NCI-H2171 treated with DMSO at 0.1 percent for 48 hours (cell line): ENCODE measurements at places on chromosomes 13 and 19.

DNA sequence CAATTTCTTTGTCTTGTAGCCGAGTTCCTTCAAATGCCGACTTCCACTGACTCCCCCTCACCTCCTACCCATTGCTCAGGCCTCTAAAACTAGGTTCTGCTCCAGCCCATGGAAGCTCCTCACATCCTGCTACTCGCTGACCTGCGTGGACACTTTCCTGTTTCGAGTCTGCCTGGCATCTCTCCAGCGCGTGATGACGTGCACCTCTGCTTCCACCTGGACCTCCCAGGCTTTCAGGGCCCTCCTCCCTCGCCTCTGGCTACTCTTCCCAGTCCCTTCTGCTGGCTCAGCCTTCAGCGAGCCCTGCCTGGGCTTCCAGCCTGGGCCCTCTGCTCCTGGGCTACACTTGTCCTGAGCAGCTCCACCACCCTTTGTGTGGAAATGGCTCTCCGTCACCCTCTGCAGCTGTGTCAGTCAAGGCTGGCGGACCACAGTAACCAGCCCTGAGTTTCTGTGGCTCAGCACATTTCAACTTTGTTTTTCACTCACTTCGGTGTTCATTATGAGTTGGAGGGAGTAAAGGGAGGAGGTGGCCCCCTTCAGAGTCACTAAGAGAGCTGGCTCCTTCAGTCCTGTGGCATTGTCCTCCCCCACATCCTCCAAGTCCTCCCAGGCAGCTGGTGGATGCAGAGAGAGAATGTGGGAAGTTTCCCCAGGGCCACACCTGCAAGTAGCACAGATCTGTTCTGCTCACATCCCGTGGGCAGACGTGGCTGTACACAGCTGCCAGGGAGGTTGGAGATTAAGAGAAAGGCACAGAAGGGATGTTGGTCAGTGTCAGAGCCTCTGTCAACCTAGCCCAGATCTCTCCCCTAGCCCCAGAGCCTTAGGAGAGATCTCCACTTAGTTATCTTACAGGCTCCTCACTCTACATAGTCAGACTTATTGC, 49.4 kb downstream of the SERP2 start:
- DNase-seq = no peak

DNA sequence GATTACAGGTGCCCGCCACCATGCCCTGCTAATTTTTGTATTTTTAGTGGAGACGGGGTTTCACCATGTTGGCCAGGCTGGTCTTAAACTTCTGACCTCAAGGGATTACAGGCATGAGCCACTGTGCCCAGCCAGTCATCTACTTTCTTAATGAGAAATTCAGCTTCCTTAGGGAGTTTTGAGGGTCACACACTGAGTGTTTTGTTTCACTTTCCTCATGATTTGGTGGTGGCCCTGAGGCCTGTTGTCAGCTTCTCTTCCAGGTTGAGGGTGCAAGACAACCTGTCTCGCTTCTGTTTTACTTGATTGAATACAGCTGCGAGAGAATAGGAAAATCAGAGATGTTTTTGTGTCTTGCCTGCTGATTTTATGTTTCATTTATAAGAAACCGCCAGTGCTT, 9.9 kb downstream of the FRY start:
- no peak for DNase-seq

DNA sequence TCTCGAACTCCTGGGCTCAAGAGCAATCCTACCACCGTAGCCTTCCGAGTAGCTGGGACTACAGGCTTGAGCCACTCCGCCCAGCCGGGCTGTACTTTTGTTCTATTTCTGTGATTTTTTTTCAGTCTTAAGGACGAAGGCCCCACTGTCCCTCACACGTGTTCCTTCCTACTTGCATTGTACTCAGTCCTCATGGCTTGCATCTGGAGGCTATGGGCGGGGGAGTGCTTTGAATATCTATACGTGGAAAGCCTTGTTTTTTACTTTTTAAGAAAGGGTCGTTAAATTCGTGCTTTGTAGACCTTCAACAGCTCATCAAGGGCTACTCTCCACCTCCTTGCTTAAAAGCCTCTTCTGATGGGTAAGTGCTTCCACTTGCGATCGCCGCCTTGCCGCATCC, 36.8 kb downstream of the NLRP12 start:
- no peak for DNase-seq

- DNase-seq = peak; percentile 1
Observed at GRCh38 chr19:51783372-51783771, 11.6 kb upstream of the FPR3 start.

- DNase-seq = no peak
Observed at GRCh38 chr19:55857149-55857548, 20.8 kb downstream of the NLRP4 start.

- DNase-seq = no peak
Observed at GRCh38 chr19:53101518-53101917, 1.7 kb downstream of the ZNF160 start.

DNA sequence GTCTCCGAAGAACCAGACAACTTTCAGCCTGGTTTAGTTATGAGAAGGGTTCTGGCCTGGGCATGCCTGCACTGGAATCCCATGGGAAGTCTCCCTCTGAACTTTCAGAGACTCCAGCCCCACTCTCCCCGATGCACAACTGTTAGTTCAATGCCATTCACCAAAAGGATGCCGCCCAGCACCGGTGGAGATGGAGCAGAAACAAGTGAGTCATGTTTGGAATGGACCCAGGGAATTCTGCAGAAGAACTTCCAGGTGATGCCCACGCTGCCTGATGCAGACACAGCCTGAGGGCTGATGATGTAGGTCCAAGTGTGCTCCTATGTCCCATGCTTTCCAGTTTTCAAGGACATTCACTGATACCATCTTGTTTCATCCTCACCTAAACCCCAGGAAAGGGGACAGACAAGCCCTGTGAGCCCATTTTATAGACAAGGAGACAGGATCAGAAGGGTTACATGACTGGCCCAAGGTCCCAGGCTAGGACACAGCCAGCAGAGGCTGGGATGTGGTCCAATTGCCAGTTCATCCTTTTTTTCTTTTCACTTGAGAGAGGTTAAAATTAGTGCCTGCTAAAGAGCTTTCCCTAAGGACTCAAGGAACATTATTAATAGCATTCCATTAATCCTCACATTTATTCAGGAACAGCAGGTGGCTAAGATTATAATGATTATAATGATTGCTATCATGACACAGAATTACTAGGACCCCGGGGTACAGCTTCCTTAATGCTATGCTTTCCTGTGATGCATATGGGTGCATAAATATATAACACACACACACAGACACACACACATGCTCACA, 39.5 kb downstream of the SIAH3 start:
- no peak for DNase-seq

DNA sequence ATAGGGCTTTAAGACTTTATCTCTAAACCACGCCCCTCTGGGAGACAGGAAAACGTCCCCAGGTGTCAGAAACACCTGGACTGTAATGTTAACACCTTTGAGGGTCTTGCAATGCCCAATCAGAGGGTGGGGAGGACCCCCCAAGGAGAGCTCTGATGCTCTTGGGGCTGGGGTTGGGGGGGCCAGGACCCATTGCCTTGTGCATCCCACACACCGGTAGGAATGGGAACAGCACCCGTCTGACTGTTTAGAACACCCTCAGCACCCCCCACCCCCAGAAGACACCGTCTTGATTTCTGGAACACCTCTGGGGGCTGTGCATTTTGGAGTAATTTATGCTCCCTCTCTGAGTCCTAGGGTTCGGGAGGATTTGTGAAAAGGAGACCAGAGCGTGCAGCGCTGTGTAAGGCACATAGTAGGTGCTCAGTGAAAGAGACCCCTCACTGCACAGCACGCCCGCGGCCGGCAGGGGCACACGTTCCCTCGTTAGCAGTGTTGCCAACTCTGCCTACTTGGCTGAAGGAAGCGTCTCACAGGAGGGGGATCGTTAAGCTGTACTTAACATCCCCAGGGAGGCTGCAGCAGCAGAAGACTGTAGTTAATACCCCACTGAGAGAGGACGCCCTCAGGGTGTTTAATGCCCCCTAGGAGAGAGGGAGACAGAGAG, 2.8 kb upstream of the ERFL start:
- peak; percentile 46 for DNase-seq

DNA sequence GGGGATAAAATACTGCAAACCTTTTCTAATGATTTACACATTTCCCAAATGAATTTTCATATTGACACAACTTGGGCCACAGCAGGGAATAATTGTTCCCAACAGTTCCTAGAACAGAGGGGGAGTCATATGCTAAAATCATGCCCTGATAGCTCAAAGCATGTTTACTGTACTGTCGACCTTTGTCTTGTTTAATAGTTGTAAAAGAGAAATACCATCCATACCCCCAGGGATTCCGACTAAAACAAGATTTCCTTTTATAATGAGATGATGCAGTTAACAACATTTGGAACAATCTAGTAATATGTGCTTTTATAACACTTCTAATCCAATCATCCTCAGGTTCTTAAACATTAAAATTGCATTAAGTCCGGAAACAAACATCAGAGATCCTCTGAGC, 759.7 kb downstream of the OLFM4 start:
- no peak for DNase-seq

DNA sequence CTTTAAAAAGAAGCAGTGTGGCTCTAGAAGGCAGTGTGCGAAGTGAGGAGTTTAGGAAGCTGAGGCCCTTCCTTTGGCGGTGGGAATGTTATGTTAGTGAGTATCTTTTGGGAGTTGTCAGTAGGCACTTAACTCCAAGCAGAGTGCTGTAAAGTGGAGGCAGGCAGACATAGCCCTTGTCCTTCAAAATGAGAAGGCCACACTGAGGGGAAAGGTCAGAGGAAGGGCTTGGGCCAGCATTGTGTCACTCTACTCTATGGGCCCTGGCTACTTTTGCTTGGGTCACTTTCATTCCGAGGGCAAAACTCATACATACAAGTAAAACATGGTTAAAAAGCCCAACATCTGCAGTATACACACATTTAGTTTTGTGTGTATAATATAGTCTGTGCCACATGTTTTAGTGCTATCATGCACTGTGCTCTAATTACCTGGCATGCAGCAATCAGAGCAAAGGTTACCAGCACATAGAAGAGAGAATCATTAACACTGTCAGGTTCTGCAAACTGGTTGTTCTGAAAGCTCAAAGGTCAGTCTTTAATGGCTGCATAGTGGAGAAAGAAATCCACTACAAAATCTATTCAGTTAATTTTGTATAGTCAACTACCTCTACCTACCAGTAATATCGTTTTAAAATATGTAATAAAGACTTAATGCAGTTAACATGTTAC, 64.4 kb downstream of the WASF3 start:
- no peak for DNase-seq

GRCh38 chr19:46748325-46749109, 2.3 kb upstream of the STRN4 start:
- DNase-seq = peak; percentile 23

DNA sequence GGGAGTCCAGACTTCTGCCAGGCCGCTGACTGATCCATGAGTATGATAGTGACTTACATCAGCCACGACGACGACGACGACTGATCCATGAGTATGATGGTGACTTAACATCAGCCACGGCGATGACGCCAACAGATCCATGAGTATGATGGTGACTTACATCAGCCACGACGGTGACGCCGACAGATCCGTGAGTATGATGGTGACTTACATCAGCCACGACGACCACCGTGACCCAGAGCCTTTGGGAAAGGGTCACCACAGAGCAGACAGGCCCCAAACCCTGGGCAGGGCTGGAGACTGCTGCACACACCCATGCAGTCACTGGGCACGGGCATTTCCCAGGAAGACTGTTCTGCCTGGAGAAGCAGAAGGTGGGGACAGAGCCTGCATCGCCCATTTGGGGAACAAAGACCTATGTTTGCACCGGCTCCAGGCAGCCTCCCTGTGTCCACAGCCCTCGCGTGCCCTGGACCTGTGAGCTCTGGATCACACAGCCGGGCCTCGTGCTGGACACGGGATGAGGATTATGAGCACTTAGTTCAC, 130.9 kb upstream of the SPACA7 start:
- no peak for DNase-seq

DNA sequence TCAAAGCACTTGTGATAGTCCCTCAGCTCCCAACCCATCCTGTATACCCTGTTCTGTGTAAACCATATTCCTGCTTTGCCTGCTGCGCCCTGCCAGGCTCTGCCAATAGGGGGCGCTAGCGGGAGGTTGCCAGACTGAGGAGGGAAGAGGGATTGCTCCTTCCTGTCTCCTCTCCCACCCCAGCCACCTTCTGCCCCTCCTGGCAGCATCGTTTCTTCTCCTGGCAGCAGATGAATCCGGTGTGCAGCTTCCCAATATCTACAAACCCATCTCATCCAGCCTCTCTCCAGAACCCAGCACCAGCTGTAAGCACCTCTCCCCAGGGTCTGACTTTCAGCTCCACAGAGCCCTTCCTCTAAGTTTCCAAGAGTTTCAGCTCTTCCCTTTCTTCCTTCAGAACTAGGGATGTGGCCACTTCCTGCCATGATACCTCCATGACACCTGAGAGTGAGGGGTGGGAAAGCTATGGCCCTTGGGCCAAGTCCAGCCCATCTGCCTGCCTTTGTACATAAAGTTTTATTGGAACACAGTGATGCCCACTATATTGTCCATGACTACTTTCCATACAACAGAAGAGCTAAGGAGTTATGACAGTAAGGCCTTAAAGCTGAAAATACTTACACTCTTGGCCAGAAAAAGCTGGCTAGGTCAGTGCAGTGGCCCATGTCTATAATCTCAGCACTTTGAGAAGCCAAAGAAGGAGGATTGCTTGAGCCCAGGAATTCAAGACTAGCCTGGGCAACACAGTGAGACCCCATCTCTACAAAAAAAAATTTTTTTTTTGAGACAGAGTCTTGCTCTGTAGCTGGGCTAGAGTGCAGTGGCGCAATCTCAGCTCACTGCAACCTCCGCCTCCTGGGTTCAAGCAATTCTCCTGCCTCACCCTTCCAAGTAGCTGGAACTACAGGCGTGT, 34.5 kb upstream of the ATP1A3 start:
- no peak for DNase-seq

DNA sequence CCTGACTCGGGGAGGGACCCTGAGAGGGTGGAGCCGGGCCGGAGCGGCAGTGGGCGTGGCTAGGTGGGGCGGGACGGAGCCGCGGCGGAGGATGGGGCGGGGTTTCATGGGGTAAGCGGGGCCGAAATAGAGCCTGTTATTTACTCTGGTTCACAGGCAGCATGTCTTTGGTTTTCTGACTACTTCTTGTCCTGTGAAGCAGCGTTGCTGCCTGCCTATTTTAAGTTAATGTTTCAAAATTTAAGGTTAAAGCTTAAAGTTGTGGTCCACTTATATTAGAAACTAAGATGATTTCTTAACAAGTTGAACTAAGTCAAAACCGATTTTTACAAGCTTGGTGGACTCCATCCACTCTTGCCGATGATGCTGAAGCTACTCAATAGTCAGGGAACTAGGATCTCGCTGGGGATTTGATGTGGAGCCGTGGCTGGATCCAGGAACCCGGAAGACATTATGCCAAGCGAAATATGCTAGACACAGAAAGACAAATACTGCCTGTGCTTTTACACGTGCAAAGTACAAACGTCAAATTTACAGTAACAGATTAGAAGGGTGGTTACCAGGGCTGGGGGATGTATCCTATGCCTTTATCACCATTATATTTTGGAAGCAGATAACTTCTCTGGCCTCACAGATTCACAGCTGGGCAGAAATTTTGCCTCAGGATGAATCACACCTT, 433 bp upstream of the ZNF616 start:
- DNase-seq = no peak

- DNase-seq = no peak
Observed at GRCh38 chr13:106498158-106498557, 37.3 kb downstream of the EFNB2 start.
